ENCODE measurements at places on chromosomes 16 and 17.

DNA sequence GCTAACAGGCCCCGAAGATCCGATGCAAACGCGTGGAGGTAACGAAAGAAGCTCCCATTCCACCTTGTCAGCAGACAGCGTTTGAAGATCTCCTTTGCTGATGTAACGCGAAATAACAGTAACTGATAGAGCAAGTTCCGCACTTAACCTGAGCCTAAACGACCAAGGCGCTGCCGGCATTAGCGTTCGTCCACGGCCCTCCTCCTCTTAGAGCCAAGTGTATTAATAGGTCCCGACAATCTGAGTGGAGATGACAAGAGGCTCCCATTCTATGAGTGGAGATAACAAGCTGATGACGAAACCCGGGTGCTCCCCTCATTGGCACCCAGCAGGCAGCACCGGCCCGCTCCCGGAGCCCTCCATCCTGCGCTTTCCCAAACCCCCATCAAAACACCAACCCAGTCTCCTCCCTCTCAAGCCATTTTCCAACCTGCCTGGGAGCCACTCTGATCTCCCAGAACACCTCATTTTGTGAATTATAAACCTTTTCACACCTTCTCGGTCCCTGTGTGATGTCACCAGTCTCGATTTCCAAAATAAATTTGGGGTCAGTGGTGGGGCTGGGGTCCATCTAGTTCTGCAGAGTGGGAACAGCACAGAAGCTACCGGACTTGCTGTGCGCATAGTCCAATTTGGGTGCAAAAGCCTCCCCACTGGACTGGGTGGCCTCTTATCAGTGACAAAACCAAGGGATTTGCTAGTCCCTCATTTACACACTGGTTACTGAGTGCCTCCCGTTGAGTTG is 35.4 kb upstream of the ARL4D start:
- no peaks in the 10 kb centered on the region for H3K27me3 ChIP-seq
- H3K4me3 ChIP-seq, result no peak overlapping the region
- H3K36me3 ChIP-seq, result no peaks in the 10 kb centered on the region
- DNase-seq, result no peak

DNA sequence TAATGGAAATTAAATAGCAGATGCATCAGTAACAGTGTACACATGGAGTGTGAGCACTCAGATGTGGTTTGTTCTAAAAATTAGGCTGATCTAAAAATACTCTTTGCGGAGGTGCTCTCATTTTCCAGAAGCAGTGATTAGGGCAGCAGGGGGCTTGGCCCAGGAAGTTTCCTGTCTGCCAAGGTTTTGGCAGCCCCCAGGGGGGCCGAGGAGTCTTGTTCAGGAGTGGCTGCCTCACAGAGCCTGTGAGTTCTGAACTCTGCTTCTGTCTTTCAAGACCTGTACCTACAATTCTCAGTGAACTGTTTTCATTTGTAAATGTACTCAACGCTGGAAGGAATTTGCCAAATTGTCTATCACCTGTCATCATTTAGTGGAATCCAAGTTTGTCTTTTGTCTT is 388.4 kb upstream of the CDH11 start:
- H3K36me3 ChIP-seq, result no peaks in the 10 kb centered on the region
- peaks cover 5% of the 10 kb centered on the region for H3K4me1 ChIP-seq
- H3K27me3 ChIP-seq, result no peaks in the 10 kb centered on the region
- H3K4me3 ChIP-seq, result no peak overlapping the region

DNA sequence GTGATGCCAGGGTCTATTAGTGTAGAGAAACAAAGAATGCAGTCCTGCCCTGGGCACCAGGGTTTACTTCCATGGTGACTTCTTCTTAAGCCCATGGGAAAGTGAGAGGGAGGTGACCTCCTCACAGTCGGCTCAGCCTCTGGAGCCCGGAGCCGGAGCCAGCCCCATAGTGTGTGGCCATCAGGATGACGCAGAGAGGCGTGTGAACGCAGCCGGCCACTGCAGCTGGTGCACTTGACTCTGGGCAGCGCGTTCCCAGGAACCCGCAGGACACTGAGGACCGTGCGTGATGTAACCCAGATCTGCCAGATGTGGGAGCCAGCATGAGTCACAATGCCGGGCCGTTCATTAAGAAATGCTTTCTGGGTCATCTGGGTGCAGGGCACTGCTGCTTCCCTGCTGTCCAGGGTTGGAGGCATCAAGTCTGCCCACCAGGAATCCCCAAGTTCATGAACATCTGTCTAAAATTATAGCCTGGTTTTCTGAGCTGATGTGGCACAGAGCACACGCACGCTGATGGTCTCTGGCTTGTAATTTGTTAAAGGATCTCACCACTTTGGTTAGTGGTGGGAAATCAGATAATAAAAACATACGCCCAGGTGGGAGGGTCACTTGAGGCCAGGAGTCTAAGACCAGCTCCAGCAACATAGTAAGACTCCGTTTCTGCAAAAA is 114.1 kb downstream of the PITPNC1 start:
- H3K4me1 ChIP-seq, result peaks cover 9% of the 10 kb centered on the region
- H3K27ac ChIP-seq, result no peak overlapping the region

DNA sequence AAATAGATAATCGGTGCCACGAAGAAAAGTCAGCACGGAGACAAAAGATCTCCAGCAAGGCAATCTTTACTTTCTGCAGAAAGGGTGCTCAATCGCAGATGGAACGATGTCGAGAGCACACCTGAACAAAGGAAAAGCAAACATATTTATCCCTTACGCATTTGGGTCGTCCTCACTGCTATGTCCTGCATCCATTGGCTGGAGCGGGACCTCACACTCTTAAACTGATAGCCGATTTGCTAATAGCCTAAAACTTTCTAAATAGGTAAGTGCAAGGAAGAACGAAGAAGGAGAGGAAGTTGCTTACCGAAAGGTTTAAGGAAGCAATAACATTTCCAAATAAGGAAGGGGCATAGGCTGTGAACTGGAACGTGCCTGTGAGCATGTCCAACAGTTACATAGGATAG is 1.2 kb upstream of the AKAP10 start:
- no peak overlapping the region for H3K27ac ChIP-seq
- H3K36me3 ChIP-seq, result no peaks in the 10 kb centered on the region
- H3K4me3 ChIP-seq, result no peak overlapping the region
- H3K4me1 ChIP-seq, result peaks cover 4% of the 10 kb centered on the region
- DNase-seq, result no peak

GRCh38 chr17:63552211-63552610 is 1.9 kb downstream of the DCAF7 start:
- peak; percentile 4 for DNase-seq
- H3K27ac ChIP-seq, result no peak overlapping the region
- no peak overlapping the region for H3K4me3 ChIP-seq
- peaks cover 4% of the 10 kb centered on the region for H3K36me3 ChIP-seq

GRCh38 chr17:27868565-27868964 is 24.6 kb downstream of the LYRM9 start:
- H3K27ac ChIP-seq, result no peak overlapping the region
- DNase-seq, result no peak
- no peaks in the 10 kb centered on the region for H3K36me3 ChIP-seq
- H3K27me3 ChIP-seq, result no peaks in the 10 kb centered on the region
- no peaks in the 10 kb centered on the region for H3K4me1 ChIP-seq
- no peak overlapping the region for H3K4me3 ChIP-seq

- no peak overlapping the region for H3K27ac ChIP-seq
- no peak overlapping the region for H3K4me3 ChIP-seq
- no peak for DNase-seq
- peaks cover 5% of the 10 kb centered on the region for H3K4me1 ChIP-seq
- H3K36me3 ChIP-seq, result no peaks in the 10 kb centered on the region
These were observed 24.1 kb upstream of the SPNS3 start for GRCh38 chr17:4409659-4410058.

- no peak for DNase-seq
- H3K4me1 ChIP-seq, result no peaks in the 10 kb centered on the region
- H3K4me3 ChIP-seq, result no peak overlapping the region
- H3K27ac ChIP-seq, result no peak overlapping the region
These were observed 58.7 kb downstream of the PLXDC1 start for GRCh38 chr17:39092692-39093230.

- peak; percentile 10 for DNase-seq
- H3K27ac ChIP-seq, result no peak overlapping the region
- no peaks in the 10 kb centered on the region for H3K27me3 ChIP-seq
- no peaks in the 10 kb centered on the region for H3K36me3 ChIP-seq
- no peak overlapping the region for H3K4me3 ChIP-seq
- H3K4me1 ChIP-seq, result no peaks in the 10 kb centered on the region
These were observed 4.0 kb downstream of the ITGAD start for GRCh38 chr16:31397096-31397660.

DNA sequence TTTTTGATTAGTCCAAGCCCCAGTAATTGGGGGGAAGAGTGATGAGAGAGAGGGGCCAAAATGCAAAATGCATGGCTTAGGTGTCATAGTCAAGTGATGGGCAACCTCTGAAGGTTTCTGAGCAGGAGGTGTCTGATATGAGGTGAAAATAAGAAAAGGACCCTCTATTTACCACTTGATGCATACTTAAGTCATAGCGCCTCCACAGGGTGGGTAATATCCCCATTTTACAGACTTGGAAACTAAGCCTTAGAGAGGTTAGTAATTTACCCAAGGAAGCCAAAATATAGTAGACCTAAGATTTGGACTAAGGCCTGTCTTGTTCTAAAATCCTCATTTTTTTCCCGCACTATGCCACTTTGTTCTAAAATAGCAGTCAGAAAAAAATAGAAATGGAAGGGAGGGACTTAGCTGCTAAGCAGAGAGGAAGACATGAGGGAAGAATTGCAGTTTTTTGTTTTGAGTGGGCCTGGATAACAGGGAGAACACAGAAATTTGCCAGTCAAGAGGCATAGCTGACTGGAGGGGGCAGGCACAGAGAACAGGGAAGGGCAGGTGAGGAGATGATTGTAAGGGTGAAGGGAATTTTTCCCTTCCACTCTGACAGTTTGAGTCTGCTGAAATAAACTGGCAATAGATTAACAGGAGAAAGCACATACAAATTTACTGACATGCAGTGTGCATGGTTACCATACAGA is 2.3 kb upstream of the GRB2 start:
- DNase-seq, result no peak
- no peak overlapping the region for H3K4me3 ChIP-seq
- no peaks in the 10 kb centered on the region for H3K36me3 ChIP-seq
- no peaks in the 10 kb centered on the region for H3K4me1 ChIP-seq
- no peaks in the 10 kb centered on the region for H3K27me3 ChIP-seq

DNA sequence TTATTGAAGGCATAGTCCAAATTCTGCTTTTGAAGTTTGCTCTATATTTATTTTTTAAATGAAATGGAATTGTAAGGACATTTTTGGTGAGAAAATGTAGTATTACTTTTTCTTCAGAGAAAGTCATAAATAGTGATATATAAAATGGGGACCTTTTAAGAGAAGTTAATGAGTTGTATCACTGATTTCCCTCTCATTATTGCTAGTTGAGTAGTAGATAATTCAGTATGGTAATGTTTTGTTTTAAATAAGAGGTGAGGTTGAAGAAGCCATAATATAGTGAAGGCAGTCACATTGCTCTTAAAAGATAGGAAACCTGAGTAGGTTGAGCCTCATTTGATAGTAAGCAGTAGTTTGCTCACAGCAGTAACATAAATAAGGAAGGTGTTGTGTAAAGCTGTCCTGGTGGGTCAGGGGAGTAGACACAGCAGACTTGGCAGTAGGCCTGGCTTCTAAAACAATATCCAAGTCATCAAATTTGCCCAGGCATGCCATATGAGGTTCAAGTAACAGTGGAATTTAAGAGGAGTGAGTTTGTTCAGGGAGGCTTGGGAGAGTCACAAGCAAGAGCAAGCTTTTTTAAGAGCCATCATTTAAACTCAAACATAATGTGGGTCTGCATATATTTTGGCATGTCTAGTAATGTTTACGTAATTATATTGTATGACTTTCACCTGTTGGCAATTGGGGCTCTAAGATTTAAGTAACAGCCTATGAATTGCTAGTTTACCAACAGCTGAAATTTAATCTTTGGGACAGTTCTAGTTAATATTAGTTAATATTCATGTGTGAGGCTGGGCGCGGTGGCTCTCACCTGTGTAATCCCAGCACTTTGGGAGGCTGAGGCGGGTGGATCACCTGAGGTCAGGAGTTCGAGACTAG is 6.5 kb downstream of the NFATC3 start:
- H3K27me3 ChIP-seq, result no peaks in the 10 kb centered on the region
- H3K36me3 ChIP-seq, result no peaks in the 10 kb centered on the region
- H3K27ac ChIP-seq, result no peak overlapping the region
- H3K4me3 ChIP-seq, result no peak overlapping the region

DNA sequence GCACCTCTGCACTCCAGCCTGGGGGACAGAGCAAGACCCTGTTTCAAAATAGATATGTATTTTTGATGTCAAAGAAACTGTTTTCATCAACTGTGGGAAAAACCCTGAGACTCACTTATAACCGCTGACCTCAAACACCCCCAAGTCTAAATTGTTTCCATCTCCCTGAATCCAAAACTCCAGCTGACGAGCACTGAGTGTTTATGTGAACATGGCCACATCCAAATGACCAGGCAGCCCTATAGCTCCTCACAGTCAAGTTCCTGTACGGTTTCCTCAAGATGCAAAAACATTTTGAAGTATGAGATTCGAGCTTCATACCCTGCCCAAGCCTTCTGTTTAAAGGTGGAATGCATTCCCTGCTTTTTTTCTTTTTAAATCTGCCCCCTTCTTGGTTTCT is 45.3 kb upstream of the ZCCHC14 start:
- no peaks in the 10 kb centered on the region for H3K36me3 ChIP-seq
- H3K4me3 ChIP-seq, result no peak overlapping the region
- H3K27ac ChIP-seq, result no peak overlapping the region

GRCh38 chr17:63349478-63350000 is 96.6 kb downstream of the CYB561 start:
- H3K27me3 ChIP-seq, result no peaks in the 10 kb centered on the region
- H3K4me1 ChIP-seq, result no peaks in the 10 kb centered on the region
- DNase-seq, result no peak
- no peak overlapping the region for H3K27ac ChIP-seq

GRCh38 chr17:45812102-45812501 is 28.0 kb downstream of the CRHR1 start:
- no peaks in the 10 kb centered on the region for H3K36me3 ChIP-seq
- no peaks in the 10 kb centered on the region for H3K27me3 ChIP-seq
- no peak for DNase-seq
- H3K27ac ChIP-seq, result no peak overlapping the region
- H3K4me3 ChIP-seq, result no peak overlapping the region
- H3K4me1 ChIP-seq, result no peaks in the 10 kb centered on the region

DNA sequence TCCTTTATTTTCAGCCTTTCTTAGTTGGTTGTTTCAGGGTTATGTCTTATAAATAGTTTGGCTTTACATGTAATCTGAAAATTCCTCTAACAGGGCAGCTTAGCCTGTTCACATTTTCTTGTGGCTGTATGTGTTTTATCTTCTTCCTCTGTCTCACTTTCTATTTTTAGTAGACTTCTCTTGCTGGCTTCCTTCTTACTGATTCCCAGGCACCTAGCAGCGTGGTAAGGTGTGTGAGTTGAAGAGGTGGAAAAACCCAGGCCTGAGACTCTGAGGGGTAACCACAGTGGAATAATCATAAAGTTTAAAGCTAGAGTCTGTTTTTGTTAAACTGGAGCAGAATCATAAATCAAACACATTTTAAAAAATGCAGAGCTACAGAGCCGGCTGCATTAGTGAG is 190.9 kb downstream of the LGALS9B start:
- no peaks in the 10 kb centered on the region for H3K4me1 ChIP-seq
- DNase-seq, result no peak
- no peak overlapping the region for H3K27ac ChIP-seq
- no peaks in the 10 kb centered on the region for H3K27me3 ChIP-seq
